ENCODE measurements at places on chromosomes 2 and 18.

- no peak for DNase-seq
These were observed 1229.0 kb upstream of the ZEB2 start for GRCh38 chr2:145748927-145749326.

DNA sequence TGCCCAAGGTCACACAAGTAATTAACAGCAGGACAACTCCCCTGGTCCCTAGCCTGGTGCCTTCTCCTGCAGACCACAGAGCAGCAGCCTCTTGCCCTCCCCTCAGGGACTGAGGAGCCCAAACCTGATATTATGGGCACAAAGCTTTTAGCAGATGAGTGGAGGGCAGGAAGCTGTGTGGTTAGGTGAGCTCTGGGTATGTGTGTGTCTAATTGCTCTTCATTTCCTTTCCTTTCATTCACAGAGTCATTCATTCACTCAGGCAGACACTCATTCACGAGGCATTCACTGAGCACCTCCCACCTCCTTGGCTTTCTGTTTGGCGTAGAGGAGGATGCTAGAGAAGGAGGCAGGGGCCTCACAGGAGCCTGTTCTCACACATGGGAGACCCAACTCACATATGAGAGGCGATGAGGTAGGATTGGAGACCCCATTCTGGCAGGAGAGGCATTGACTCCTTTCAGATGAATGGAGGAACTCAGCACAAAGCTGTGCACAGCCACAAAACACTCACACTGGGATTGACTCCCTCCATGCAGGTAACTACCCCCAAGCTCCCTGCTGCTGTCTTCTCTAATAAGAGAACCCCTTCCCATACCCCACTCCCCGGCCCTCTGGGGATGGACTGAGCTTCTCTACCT is 306.8 kb upstream of the SKOR2 start:
- peak; percentile 15 for DNase-seq

- peak; percentile 4 for DNase-seq
These were observed 171.0 kb downstream of the OSR1 start for GRCh38 chr2:19187323-19188020.

GRCh38 chr18:8121942-8122480 is 487.2 kb upstream of the RAB12 start:
- peak; percentile 86 for DNase-seq

- DNase-seq, result peak; percentile 18
These were observed 35.0 kb downstream of the STAT4 start for GRCh38 chr2:191115804-191116203.

DNA sequence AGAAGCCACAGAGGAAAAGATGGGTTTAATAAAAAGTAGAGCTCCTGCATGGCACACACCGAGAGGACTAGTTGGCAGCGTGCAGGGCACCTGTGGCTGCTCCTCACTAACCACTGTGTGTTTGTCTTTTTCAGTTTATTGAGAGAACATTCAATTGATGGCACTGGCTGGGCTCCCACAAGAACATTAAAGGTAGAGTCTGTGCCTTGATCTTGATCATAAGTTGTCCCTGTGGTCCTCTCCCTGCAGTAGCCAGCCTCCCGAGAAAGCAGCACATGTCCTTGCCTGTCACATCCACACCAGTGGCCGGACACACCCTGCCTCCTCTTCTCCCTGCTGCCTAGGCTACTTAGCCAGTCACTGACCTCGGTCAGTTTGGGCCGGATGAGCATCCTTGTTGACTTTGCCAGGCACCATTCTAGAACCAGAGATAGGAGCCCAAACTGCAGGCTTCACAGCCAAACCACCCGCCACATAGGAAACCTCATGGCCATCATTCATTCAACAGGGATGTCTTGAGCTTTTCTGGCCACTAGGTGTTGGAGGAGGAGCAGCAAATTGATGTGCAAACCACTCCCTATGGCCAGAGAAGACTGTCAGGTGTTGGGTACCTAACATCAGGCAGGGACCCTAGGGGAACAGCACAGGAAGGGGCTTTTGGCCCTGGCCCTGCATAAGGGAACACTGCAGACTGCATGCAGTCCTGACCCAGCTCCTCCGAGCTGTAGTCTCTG is 30.2 kb upstream of the SCLY start:
- no peak for DNase-seq

- DNase-seq, result peak; percentile 50
These were observed 216.4 kb downstream of the STK39 start for GRCh38 chr2:168030862-168031624.

All from renal cortical epithelial cell (primary cell).